ENCODE measurements at places on chromosomes 3 and 15. TPM values are rescaled to one million over a fixed set of nuclear protein-coding genes. Genes with fewer than 3 reads are reported as not detected.

The SOX2 gene
- total RNA-seq: 0.43 TPM

The ABHD10 gene
- 28.4 TPM for total RNA-seq

The ADAMTS9 gene
- total RNA-seq: 28.8 TPM

DNA sequence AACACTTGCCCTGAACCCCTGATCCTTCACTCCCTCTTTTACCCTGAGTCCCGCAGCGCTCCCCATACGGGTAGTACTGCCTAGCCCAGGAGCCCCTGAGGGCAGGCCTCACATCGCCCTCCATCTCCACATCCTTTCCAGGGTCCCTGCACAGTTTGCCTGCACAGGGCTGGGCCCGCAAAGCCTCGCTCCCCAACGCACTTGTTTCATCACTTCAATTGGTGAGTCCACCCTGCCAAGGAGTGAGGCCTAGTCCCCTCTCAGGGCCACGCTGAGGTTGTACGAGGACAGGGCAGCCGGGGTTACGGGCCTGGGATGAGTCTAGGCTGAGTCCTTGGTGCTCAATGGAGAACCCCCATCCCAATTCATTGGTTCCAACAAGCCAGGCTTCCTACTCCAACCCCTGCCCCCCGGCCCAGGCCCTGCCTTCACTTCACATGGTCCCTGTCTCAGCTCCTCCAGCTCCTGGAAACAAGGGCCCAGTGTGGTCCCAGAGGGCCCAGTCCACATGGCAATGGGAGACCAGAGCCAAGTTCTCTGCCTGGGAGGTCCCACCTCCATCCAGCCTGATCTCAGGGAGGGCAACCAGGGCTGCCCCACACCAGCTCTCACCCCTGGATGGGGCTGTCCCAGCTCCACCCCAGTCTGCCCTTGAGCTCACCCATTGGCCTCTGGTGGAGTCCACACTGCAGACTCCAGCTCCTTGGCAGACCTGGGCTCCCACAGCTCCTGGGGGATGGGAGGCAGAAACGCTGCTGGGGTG, 12.4 kb upstream of the CLK3 start:
- DNase-seq: no peak

DNA sequence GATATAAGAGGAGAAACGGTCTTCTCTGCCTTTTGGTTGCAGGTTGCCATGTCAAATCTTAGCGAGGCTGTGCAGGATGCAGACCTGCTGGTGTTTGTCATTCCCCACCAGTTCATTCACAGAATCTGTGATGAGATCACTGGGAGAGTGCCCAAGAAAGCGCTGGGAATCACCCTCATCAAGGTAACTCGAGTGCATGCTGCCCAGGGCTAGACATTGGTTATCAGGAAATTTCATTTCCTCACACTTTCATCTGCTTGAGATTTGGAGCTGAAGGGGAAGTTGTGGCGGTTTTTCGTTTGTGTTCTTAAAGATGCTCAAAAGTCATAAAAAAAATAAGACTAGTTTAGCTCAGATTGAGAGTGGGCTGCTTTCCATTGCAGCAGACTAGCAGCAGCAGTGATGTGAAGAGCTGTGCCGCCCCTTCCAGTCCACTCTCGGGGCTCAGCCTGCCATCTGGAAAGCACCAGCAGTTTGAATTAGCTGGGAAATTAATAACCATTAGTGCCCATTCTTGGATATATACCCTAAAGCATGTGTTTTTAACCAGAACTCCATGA, 32.2 kb downstream of the GPD1L start:
- no peak for DNase-seq

GRCh38 chr3:37859354-37859753, 2.3 kb upstream of the CTDSPL start:
- no peak for DNase-seq

DNA sequence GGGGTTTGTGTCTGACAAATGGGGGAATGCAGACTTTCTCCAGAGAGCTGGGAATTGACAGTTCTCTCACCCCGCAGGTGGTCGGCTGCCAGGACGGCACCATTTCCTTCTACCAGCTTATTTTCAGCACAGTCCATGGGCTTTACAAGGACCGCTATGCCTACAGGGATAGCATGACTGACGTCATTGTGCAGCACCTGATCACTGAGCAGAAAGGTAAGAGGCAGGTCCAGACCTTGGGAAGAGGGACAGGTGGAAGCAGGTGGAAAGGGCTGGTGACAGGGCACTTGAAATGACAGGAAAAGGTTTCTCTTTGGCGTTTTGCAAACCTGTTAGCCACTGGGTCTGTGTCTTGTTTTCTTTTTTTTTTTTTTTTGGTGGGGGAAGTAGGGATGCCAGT, 36.6 kb downstream of the IFT122 start:
- DNase-seq: no peak

GRCh38 chr15:37019479-37020433, 80.6 kb downstream of the MEIS2 start:
- DNase-seq: no peak

- no peak for DNase-seq
Observed at GRCh38 chr3:123353850-123354233, 95.0 kb downstream of the ADCY5 start.

GRCh38 chr3:10927551-10927950, 65.0 kb upstream of the SLC6A1 start:
- peak; percentile 56 for DNase-seq

DNA sequence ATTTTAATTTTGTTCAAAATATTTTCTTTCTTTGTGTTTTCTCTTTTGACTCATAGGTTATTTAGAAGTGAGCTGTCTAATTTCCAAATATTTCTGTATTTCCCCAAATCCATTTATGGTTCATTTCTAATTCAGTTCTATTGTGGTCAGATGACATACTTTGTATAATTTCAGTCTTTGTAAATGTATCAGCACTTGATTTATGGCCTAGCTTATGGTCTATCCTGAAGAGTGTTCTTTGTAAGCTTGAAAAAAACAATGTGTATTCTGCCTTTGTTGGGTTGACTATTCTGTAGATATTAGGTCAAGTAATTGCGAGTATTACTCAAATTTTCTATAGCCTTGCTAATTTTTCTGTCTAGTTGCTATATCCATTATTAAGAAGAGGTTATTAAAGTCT, 311.2 kb downstream of the OCA2 start:
- no peak for DNase-seq

GRCh38 chr15:100928632-100929280, 9.6 kb downstream of the LRRK1 start:
- DNase-seq: no peak

Data from spleen (tissue), 13 donors.